ENCODE measurements at places on chromosomes 7 and 10.

GRCh38 chr7:1295776-1296355 lies 63.2 kb downstream of the UNCX start:
- DNase-seq: no peak

- DNase-seq: no peak
Measured at GRCh38 chr10:125407000-125407502, 246.7 kb upstream of the CTBP2 start.

DNA sequence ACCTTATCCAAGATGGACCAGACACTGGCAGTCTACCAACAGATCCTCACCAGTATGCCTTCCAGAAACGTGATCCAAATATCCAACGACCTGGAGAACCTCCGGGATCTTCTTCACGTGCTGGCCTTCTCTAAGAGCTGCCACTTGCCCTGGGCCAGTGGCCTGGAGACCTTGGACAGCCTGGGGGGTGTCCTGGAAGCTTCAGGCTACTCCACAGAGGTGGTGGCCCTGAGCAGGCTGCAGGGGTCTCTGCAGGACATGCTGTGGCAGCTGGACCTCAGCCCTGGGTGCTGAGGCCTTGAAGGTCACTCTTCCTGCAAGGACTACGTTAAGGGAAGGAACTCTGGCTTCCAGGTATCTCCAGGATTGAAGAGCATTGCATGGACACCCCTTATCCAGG lies 13.4 kb downstream of the LEP start:
- no peak for DNase-seq

- DNase-seq: peak; percentile 72
Measured at GRCh38 chr7:44797329-44798258, 1.1 kb downstream of the PPIA start.

DNA sequence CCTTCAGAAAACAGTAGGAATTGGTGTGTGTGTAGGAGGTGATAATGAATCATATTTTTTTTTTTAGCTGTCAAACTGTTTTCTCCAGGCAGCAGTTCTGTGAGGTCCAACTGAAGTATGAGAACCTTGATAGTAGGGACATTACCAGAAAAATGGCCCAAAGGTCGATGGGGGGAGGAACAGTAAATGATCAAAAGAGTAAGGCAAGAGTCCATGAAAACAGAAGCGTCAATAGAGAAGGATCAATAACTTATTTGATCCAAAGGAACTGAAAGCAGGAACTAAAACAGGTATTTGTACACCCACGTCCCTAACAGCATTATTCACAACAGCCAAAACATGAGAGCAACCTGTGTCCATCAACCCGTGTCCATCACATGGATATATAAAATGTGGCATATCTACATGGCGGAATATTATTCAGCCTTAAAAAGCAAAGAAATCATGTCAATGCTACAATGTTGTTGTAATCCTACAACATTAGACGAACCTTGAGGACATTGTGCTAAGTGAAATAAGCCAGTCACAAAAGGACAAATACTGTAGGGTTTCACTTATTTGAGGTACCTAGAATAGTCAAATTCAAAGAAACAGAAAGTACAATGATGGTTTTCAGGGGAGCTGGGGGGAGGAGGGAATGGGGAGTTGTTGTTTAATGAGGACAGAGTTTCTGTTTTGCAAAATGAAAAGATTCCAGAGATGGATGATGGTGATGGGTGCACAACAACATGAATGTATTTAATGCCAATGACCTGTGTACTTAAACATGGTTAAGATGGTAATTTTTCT lies 214.0 kb upstream of the KLF14 start:
- DNase-seq: no peak

DNA sequence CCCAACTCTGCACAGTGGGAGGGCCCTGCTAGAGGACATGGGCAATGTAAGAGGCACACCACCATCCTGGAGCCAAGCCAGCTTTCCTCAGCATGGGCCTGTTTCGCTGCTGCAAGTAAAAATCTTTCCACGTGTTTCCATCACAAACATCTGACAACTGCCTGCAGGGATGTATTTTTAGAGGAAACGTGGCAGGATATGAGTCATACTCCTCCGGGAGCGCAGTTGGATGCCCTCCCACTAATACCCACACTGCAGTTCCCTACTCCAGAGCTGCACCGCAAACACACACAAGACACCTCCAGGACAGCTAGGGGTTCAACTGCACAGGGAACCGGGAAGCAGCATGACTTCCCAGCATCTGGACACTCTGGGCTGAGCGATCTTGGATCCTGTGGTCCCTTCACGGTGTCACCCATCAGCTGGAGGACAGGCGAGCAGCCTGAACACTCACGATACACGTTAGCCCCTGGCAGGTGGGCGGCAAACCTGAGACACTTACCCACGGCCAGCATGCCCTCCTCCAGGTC lies 26.1 kb downstream of the PLAC9 start:
- DNase-seq: peak; percentile 71

GRCh38 chr10:132665946-132666704 lies 119.8 kb downstream of the NKX6-2 start:
- DNase-seq: no peak

DNA sequence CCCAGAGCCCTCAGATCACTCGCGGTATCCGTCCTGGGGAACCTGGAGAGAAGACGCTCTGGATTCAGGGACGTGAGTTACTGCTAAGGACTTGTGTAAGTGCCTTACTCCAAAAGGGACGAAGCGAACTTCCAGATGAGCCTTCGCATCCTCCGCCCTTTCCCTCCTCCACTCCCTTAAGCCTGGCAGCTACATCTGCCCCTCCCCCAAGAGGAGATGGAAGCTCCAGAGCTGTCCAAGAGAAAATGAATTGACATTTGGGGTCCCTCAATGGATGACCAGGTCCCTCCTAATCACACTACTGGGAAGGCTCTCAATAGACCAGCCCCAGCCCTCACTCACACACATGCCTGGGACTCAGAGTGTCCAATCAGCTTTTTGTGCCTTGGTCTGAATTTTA lies 31.3 kb upstream of the GDF10 start:
- DNase-seq: no peak

DNA sequence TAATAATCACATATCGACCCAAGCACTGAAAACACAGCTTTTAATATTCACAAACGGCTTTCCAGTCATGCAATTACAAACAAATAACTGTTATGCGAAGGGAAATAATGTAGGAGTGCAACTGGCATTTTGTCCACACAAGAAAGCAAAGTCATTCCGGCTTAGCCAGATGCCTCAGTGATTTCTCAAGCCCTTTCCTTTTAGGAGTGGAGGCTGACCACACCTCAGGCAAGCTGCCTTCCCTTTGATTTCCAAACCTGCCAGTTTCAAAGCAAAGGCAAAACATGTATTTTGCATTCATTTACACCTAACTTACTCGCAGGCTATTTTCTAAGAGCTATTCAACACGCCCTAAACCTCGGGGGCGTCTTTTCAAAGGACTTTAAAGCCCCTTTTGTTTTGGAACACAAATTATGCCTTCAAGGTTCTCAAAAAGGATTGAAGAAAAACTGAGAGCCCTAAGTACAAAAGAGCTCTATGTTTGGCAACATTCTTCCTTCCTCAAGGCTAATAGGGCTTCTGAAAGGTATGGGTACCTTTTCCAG lies 109.6 kb downstream of the CPXM2 start:
- DNase-seq: no peak

- DNase-seq: no peak
Measured at GRCh38 chr7:44884621-44885393, 523 bp downstream of the PURB start.

GRCh38 chr7:56218510-56218909 lies 102.3 kb upstream of the NUPR2 start:
- DNase-seq: peak; percentile 62

DNA sequence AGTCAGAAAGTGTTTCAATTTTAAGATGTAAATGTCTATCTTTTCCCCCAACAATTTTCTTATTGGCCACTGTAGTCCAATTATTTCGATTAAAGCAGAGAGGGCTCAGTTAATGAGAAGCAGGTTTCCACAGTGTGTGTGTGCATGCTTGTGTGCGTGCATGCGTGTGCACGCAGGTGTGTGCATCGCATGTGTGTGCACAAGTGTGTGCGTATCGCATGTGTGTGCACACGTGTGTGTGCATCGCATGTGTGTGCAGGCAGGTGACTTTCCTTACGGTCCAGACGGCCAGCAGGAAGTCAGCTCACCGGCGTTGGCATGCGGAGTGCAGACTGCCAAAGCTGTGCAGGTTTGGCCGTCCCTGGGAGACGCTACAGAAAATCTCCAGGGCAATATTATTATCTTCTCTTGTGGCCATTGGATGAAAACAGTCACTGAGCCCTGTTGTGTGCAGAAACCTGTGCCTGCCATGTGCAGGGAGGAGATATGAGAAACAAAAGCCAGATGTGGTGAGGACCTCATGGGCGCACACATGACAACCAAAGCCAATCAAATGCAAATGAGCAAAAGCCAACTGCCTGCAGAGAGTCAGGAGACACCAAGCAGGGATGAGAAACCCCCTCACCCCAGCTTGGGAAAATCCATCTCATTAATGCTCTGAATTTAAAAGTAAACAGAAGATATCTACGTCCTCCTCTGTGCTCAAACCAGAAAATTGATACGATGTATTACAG lies 70.4 kb downstream of the C10orf90 start:
- DNase-seq: no peak

- no peak for DNase-seq
Measured at GRCh38 chr7:30888747-30889146, 22.9 kb upstream of the AQP1 start.

- no peak for DNase-seq
Measured at GRCh38 chr10:132974249-132974796, 32.0 kb upstream of the CFAP46 start.

GRCh38 chr7:8131694-8132605 lies 130.0 kb downstream of the ICA1 start:
- no peak for DNase-seq

- DNase-seq: no peak
Measured at GRCh38 chr7:123749537-123749857, 694 bp upstream of the WASL start.

DNA sequence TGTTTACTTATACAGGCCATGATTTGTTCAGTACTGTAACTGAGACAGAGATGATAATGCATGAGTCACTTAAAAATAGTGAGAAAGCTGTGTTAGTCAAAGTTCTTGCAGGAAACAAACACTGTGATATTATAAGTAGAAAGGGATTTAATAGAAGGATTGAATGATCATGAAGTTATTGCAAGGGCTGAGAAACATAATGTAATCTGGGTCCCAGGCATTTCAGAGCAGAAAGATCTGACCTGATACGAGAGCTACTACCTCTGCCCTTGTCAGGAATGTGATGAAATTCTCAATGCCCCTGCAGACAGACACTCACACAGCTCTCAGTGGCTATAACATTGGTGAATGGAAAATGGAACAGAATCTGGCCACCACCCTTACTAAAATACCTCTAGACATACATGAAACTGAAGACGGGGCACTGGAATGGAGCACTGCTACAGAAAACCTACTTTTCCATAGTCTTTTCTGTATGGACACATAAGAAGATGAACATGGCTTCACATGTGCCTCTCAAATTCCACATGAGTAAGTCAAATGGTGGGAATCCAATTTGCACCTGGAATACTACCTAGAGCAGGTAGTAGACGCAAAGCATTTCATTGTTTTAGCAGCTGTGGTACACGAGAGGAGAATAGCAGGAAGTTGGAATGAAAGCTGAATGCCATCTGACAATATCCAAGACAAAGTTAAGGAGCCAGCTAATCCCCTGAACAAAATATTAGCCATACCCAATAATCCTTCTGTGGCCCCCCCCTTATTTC lies 19.1 kb upstream of the VWDE start:
- no peak for DNase-seq

GRCh38 chr7:141023295-141023694 lies 8.5 kb upstream of the MRPS33 start:
- DNase-seq: no peak

GRCh38 chr7:41855798-41856197 lies 152.9 kb upstream of the INHBA start:
- DNase-seq: no peak

DNA sequence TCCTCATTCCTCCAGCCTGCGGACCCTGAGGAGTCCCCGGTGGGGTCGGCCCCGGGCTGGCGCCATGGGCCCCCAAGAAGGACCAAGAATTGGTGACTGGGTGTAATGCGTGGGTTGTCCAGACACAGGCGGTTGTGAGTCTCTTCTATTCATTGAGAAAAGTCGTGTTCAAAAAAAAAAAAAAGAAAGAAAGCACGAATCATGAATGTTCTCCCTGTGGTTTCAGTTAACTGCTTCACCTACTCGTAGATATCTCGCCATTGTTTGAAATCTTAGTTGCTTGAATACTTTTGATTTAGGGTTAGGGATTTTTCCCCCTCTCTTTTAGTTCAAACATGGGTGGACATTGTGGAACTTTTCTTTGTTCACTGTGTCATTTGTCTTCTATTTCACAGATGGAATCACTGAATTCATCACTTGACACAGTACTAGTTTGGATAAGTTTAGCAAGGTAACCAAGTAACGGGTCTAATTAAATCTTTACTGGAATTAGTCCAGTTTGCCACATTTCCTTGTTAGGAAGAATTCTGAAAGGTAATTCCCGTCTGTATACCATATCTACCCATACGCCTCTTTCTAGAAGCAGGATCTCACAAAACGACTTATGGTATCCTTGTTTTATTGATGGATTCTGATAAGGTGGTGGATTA lies 775 bp downstream of the STARD3NL start:
- DNase-seq: peak; percentile 54

DNA sequence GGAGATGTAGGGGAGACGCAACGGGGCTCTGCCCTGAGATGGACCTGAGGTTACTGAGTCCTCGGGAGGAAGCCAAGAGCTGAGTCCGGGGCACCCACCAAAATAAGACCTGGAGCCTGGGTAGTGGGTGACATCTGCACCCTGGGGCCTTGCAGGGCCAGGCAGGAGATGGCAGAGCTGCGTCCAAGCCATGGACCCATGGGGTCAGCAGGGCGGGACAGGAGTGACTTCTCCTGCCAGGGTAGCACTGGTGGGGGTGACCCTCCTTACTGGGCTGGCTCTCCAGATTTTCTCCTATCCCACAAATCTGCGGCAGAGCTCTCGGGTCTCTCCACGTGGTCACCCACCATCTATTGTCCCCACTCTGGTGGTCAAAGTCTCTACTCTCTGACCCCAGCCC lies 2.1 kb downstream of the GHRHR start:
- no peak for DNase-seq

DNA sequence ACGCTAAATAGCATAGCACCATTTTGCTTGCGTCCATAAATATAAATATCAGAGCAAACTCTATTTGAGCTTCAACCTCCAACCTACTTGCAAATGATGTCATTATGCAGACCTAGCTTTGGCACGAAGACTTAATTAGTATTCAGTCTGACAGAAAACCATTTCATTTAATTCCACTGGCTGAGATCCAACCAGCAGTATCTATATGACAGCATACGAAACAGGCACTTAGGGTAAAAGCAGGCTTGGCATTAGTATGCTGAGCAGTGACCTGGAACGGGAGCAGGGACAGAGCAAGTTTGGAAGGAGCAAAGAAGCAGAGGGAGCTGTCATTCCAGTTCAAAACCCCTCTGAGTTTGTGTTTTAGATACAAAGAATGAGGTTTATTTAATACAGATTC lies 312.5 kb upstream of the CHRM2 start:
- DNase-seq: no peak

DNA sequence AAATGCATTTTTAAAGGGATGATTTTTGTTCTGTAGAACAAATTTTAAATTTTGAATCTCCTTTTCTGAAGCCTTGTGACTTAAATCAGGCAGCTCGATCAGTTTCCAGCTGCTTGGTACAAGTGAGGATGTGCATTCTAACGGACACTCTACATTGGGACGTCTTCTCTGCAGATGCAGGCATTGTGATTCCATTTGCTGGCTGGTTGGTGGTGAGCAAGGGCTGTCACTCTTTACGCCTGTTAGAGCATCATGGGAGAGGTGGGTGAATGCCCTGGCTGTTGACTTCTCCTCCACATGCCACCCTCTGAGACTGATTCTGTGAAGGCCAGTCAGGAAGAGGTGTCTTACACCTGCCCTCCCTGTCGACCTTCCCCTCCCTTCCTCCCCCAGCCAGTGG lies 240.5 kb upstream of the RNF32 start:
- no peak for DNase-seq

- DNase-seq: no peak
Measured at GRCh38 chr7:79702116-79702515, 248.6 kb upstream of the MAGI2 start.
